ENCODE measurements at places on chromosomes 12 and 14. TPM values are rescaled to one million over a fixed set of nuclear protein-coding genes. Genes with fewer than 3 reads are reported as not detected.

Gene HCAR3
- not detected for polyA plus RNA-seq

Gene GLIPR1
- polyA plus RNA-seq: 0.23 TPM

- H3K27me3 ChIP-seq: no peaks in the 10 kb centered on the region
- no peaks in the 10 kb centered on the region for H3K4me1 ChIP-seq
Measured at GRCh38 chr12:92673756-92674155, 29.0 kb upstream of the PLEKHG7 start.

DNA sequence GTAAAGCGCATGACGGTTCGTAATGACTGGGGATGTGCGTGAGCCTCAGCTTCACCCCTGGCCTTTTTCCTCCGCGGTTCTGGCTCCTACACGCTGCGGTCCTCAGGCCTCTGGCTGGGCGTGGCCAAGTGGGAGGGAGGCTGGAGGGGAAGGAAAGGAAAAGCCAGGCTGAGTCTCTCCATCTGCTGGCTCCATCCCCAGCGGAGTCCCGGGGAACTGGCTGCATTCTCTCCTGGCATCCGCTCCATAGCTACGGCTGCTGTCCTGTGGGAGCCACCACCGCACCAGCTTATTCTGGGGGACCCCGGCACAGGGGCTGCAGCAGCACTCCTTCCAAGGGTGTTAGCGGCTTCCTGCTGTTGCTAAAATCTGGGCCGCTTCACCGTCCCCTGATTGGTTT is 68.2 kb upstream of the SLC24A4 start:
- peaks cover 29% of the 10 kb centered on the region for H3K27me3 ChIP-seq
- DNase-seq: peak; percentile 71
- H3K27ac ChIP-seq: no peak overlapping the region
- peak overlapping the region; percentile 35 for H3K4me3 ChIP-seq
